ENCODE measurements at places on chromosomes 5 and 9.

DNA sequence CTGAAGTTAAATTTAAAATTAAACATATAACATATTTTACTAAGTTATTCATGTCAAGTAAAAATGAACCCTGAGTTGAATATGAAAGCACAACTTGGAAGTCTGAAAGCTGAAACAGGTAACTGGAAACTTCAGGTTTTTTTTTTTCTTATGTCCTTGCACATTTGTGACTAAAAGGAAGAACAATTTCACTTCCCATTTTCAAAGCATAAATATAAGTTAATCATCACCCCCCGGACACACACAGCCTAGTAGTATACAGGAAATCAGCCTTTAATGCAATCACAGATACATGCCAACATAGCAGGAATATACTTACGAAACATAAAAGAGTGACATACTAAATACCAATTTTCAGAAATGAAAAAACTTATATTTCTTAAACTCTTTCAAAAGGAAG, 225.9 kb downstream of the RFX3 start:
- no peak for DNase-seq

DNA sequence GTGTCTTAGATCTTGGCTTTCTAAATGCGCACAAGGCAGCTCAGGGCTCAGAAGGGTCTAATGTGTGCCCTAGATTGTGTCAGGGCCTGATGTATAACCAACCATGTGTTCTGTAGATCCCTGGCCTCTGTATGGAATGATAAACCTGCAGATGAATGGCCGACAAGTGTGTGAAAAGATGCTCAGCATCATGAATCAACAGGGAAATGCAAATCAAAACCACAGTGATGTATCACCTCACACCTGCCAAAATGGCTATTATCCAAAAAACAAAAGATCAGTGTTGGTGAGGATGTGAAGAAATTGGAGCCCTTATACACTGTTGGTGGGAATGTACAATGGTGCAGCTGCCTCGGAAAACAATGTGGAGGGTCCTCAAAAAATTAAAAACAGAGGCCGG, 489.8 kb downstream of the SEMA5A start:
- DNase-seq = no peak

DNA sequence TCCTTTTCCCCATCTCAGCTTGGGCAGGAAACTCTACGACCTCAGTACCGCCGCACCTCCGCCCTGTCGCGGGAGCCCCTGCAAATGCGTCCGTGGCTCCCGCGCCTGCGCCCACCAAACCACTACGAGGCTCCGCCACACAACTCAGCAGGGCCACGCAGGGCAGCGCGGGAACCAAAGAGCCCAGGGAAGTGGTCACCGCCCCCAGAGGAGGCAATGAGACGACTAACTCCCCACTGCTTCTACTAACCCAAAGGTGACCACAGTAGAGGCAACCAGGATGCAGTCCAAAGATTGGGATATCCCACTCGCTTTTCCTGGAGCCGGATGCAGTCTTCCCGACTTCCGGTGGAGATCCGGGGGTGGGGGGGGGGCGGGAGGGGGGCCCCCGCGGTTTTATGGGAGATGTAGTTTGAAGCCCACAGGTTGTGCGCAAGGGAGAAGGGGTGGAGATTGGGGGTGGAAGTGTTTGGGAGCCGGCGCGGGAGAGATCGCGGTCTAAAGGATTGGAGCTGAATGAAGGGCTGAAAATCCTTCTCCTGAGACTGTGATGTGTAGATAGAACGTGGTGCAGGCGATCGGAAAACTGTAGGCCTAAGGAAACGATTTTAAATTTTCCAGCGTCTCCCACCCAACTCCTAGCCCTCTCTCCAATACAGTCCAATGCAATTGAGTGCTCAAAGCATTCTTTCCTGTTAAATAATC, at the start of gene NUDT12:
TSS of gene NUDT12 (minus strand) at position 337 of the 705 bp plus-strand sequence. CDS start 2,541 bp downstream, outside the sequence.
- peak; percentile 10 for DNase-seq

DNA sequence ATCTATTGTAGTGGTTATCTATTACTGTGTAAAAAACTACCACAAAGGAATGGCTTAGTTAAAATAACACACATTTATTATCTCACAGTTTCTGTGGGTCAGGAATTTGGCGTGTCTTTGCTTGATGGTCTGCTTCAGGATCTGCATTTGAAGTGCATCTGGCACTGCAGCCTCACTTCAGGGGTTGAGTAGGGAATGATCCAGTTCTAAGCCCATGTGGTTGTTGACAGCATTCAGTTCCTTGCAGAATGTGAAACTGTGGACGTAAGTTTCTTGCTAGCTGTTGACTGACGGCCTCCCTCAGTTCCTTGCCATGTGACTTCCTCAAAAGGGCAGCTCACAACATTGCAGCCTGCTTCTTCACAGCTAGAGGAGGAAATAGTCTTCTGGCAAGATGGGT, 2.1 kb upstream of the OGN start:
- DNase-seq = peak; percentile 24

DNA sequence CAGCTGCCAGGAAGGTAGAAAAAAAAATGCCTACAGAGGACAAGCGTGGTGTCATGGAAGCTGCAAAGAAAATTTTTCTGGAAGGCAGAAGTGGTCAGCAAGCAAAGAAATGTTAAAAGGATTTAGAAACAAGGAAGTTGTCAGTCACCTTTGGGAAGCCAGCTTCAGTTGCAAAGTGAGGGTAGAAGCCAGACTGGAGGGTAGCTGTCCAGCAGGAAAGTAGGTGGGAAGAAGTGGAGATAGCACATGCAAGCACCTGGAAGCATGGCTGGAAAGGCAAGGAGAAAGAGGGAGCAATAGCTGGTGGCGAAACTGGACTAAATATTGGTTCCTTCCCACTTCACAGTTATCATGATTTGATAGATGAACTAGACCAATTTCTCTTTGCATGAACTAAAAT, 54.3 kb downstream of the ADRB2 start:
- no peak for DNase-seq

All from activated CD4-positive, alpha-beta T cell treated with anti-CD3 and anti-CD28 coated beads for 4 hours (primary cell).